NCI-H1105 (cell line): ENCODE measurements at places on chromosomes 7 and 10.

GRCh38 chr7:137142376-137142775 lies 201.2 kb downstream of the PTN start:
- no peak for DNase-seq

- DNase-seq = no peak
Observed at GRCh38 chr7:125122173-125122572, 192.5 kb upstream of the POT1 start.

GRCh38 chr7:140022582-140023211 lies 40.1 kb downstream of the PARP12 start:
- no peak for DNase-seq

GRCh38 chr7:22417349-22417748 lies 60.4 kb upstream of the RAPGEF5 start:
- no peak for DNase-seq

GRCh38 chr7:36430186-36430585 lies 40.5 kb downstream of the ANLN start:
- no peak for DNase-seq

DNA sequence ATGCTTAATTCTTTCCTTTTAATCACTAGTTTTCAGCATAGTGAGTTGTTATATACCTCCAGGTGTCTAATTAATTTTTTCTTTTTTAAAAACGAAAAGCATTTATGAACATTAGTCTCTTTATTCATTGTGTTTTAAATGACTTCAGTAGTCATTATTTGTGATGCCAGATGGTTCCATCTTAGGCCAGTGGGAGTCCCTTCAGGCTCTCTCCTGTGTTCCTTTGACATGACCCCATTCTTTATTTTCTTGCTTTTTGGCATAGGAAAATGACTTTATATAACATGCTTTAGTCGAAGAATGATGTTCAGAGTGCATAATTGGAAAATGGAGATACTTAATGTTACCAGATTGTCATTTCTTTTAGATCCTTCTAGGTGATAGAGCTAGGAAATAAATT lies 24.4 kb downstream of the MKLN1 start:
- no peak for DNase-seq

DNA sequence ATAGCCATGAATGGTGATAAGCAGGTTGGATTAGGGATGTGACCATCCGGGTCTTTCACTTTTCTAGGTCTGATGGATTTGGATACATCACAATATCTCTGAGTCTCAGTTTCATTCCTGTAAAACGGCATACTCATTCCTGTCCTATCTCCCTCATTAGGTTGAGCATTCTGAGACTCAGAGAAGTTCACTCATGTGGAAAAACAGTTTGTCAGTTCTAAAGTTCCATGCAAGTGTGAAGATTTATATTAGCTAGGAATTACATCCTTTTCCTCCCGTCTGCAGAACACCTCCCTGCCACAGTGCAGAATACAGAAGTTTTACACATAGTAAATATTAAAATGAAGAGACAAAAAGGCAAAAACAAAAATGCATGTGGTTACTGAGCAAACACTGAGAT lies 94.2 kb upstream of the SLC25A13 start:
- DNase-seq = no peak

DNA sequence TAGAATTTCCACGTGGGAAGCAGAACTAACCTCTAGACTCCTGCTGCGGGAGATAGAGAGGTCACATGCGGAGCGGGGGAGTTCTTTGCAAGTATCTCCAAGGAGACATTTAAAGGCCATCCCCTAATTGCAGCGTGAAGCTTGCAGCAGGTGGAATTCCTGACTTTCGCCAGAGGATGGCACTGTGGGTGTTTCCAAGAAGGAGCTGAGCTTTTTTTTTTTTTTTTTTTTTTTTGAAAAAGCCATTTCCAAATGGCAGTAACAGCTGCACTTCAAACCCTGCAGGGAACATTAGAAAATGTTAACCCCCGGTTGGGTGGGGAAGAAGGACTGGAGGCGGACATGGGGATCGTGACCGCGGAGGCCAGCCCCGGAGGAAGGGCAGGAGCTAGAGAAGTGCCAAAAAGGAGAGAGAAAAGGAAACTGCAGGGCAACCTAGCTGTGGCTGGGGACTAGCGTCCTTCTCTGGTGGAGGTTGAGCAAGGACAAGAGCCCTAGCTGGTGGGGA lies 487.7 kb downstream of the TYW1 start:
- peak; percentile 82 for DNase-seq

GRCh38 chr7:36750451-36750850 lies 26.2 kb upstream of the AOAH start:
- DNase-seq = no peak
